ENCODE measurements at places on chromosomes 13 and 19.
A peak's percentile ranks its signal among the peaks of the same experiment; 100 is the strongest.

DNA sequence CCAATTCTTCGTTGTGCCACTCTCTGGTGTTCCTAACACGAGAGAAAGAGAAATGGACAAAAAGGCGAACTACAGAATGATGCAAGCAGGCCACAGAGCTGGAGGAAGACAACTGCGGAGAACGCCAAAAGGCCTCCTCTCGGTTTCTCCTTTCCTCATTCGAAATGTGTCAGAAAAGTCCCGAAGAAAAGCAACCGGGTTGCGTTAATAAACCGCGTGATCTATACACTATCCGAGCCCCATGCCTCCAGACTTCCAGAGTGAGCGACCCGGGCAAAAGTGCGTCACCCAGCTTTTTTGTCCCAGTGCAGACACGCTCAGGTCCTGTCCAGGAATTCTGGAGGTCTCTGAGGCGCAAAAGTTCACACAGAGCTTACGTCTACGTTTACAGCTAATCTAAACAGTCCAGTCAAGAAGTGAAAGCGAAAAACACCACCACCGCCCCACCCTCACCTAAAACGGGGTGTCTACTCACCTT, 413 bp downstream of the N4BP2L2 start:
- peak; percentile 1 for DNase-seq

GRCh38 chr13:94335761-94336526, 143.5 kb downstream of the DCT start:
- DNase-seq = no peak

DNA sequence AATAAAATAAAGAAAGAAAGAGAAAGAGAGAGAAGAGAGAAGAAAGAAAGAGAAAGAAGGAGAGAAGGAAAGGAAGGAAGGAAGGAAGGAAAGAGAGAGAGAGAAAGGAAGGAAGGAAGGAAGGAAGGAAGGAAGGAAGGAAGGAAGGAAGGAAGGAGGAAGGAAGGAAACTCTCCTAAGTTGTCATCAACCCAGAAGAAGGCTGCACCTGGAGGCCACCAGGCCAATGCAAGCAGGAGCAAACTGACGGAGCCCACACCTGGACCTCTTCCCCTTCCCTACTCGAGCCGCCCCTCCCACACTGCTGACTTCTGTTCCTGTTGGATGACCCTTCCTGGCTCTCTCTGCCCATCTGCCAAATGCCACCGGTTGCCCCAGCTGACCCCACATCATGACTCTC, 8.7 kb downstream of the ACER1 start:
- no peak for DNase-seq

DNA sequence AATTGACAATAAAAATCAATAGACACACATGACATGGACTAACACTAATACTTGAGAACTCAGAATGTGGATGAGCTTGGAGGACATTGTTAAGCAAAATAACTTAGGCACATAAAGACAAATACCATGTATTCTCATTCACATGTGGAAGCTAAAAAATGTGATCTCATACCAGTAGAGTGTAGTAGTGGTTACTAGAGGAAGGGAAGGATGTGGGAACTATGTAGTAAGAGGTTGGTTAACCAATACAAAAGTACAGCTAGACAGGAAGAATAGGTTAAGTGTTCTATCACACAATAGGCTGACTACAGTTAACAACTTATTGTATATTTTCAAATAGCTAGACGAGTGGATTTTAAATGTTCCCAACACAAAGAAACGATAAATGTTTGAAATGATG, 415.8 kb upstream of the KLF12 start:
- no peak for DNase-seq

DNA sequence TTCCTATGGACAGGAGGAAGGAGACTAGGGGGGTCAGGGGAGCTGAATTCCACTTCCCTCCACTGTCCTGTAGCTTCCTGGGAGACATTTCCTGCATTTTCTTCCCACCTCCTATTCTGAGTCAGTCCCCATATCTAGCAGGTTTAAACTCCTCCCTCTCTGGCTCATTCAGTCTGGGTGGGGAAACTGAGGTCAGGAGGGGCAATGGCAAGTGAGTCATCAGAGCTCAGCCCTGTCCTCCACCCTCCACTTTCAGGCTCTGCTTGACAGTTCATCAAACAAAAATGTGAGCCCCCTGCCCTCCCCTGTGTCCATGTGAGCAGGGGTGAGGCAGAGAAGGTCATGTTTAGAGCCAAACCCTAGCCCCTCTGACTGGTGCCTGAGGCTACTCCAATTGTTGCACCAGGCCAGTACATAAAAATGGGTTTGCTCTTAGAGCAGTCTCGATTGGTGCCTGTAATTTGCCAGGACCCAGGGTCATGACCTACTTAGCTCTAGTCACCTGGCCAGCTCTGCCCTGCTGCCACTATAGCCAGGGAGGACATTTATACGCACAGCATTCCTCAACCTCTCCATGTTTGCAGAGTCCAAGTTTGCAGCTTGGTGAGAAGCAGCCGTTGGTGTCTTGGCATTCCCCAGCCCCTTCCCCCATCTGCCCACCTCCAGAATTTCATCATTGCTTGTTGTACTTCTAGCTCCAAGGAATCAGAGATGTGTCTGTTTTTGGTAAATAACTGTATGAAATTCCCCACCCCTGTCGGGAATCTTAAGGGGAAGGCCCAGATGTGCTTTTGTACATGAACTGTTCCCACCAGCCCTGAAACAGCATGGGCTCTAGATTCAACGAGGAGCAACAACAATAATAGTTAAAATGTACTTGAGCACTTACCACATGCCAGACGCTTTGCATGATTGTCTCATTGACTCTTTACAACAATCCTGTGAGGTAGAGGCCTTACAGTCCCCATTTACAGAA, 20.7 kb downstream of the SAMD4B start:
- peak; percentile 64 for DNase-seq

DNA sequence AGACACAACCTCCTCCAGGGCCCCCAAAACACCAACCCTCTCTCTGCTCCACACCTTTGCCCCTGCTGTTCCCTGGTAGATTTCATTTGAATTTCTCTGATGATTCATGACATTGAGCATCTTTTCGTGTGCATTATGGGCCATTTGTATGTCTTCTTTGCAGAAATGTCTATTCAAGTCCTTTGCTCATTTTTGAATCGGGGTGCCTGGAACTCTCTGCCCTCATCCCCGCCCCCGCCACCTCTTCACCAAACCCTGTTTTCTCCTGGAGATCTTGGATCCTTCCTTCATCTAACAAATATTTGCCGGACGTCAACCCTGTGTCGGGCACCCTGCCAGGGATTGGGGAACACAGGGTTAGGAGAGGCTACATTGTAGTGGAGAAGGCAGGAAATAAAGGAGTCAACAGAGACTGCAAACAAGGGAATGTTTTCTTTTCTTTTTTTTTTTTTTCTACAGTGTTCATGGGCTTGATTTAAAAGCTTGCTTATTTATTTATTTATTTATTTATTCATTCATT, 25.5 kb upstream of the SLC1A5 start:
- peak; percentile 72 for DNase-seq

GRCh38 chr13:79070343-79070974, 335.6 kb downstream of the RBM26 start:
- DNase-seq = no peak

GRCh38 chr13:26881154-26881553, 120.6 kb upstream of the GPR12 start:
- DNase-seq = no peak

- DNase-seq = no peak
These were observed 5.6 kb downstream of the RPL36 start for GRCh38 chr19:5695649-5696195.

DNA sequence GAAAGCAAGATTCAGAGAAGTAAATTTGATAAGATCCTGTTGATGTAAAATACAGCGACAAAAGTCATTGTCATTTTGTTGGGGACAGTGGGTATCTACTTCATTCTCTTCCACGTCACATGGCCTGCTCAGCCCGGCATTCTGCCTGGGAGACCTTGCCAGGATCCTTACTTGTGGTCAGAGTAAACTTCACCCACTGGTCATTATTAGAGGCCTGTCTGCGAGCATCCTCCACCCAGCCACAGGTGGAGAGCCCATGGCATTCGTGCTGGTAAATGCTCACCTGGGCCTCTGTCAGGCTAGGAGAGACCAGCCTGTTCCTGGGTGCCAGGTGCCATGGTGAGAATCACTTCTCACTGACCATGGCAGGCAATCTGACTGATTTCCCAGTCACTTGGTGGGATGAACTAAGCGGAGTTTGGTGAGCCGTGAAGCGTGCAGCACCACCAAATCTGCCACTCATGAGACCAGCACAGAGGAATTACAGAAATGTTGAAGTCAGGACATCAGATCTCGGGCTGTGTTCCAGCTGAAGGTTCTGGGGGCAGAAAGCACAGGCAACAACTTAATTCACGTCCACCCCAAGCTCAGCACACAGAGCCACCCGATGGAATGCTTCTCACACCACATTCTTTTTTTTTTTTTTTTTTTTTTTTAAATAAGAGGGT, 107.0 kb downstream of the SIPA1L3 start:
- DNase-seq = no peak

GRCh38 chr19:40613690-40614621, 12.8 kb downstream of the LTBP4 start:
- peak; percentile 55 for DNase-seq

GRCh38 chr19:38004521-38005223, 97.7 kb downstream of the SIPA1L3 start:
- DNase-seq = peak; percentile 93

GRCh38 chr13:30934381-30934780, 1.9 kb downstream of the TEX26 start:
- no peak for DNase-seq

DNA sequence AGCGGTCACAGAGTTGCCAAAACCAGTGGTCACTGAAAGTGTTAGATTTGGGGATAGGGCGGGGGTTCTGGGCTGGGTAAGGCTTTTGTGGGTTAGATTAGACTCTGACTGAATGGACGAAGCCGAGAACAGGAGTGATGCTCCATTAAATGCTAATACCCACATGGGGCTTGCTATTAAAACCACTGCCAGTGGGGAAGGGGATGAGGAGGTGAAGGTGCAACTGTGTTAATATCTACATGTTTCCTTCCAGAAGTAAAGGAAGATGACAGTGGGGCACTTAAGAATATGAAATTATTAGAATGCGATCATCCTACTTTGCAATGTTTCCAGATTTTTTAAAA, 573 bp upstream of the ZNF614 start:
- DNase-seq = no peak

DNA sequence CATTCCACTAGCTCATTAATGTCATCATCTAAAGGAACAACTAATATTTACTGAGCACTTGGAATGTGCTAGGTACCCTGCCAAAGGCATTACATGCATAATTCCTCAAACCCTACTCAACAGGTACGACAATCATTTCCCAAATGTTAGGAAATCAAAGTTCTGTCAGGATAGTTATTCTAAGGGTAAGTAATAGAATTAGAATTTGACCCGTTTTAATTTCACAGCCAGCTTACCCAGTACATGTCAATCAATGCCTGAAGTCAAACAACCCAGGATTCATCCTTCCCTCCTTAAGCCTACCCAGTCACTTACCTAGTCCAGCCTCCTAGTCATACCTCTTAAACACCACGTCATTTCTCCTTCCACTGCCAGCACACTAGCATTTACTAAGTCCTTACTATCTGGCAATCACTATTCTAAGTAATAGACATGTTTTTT, 2.4 kb downstream of the LNX2 start:
- no peak for DNase-seq

DNA sequence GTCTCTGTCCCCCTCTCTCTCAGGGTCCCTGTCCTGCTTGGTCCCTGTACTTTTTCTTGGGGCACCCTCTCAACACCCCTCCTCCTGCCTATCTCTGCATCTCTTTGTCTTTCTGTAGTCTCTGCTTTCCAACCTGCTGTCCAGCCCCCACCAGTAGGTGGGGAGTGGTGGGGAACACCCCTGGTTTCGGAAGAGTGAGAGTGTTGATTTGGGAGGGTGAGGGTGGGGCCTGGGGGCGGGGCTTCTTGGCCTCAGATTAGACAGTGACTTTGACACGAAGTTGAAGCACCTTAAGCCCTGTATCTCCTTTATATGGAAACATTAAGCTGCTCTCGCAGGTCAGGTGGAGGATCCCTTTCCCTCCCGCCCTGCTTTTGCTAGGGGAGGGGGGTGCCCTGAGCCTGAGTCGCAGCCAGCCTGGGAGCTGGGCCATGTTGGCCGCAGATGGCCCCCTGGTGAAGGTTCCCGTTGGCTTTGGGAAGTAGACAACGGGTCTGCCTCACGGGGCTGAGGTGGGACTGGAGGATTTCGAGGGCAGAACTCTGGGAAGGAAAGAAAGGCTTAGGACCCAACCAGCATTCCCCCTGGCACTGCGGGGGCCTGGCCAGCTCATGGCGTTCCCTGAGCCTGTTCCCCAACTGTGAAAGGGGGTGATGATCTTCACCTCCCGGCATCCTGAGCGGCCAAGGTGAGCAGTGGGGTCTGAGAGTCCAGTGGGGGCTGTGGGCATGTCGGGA, at the start of gene KCNJ14:
KCNJ14 (plus strand) TSS at position 404 of the 737 bp plus-strand sequence. CDS start 6,151 bp downstream, outside the sequence.
- no peak for DNase-seq

DNA sequence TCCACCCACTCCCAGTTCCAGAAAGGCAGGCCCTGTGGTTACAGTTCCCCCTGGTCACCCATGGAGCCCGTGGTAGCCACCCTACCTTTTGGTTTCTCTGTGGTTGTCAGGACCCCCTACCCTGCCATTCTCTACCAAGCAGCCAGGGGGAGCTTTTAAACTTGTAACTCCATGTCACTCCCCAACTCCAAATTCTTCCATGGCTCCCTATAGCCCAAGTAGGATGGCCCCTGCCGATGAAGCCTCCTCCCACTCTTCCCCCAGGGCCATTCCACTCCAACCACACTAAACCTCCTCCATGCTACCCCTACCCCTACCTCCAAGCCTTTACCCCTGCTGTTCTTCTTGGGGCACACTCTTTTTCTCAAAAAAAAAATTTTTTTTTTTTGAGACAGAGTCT, 2.2 kb downstream of the S1PR2 start:
- DNase-seq = no peak

GRCh38 chr13:21232599-21232998, 56.1 kb downstream of the MRPL57 start:
- no peak for DNase-seq

- DNase-seq = no peak
These were observed 12.4 kb downstream of the SBNO2 start for GRCh38 chr19:1161716-1162115.

DNA sequence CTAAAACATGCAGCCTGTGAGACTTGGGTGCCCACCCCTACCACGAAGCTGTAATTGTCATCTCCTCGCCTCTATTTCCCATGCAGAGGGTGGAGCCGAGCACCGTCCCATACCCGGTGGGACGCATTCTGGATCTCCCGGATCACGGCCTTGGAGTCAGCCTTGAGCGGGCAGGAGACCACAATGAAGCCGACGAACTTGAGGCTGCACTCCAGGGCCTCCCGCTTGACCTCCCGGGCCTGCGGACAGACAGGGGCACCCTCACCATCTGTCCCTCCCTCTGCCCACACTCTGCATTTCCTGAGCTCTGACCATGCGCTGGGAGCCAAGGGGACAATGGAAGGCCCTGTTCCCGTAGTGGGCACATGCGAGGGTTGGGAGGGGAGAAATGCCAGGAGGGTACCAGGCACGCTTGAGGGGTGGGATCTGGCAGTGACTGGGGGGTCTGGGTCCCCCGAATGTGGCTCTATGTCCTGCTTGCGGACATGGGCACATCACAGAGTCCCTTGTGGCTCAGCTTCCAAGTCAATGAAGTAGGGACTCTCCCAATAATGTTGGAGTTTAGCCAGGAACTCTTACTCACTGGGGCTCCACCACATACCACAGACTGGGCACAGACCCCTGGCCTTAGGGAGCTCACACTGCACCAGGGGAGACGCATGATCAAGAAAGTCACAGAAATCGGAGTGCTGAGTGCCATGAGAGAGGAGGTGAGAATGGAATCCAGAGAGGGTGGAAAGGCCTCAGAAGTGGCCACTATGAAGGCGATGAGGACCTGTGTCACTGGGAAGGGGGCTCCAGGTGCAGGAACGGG, 9.2 kb upstream of the GMIP start:
- no peak for DNase-seq
